Stimulated activated CD4-positive, alpha-beta T cell treated with anti-CD3 and anti-CD28 coated beads, Interleukin-4, amount 100 ng/mL, for 24 hours (primary cell): ENCODE measurements at places on chromosomes 1 and 21.

DNA sequence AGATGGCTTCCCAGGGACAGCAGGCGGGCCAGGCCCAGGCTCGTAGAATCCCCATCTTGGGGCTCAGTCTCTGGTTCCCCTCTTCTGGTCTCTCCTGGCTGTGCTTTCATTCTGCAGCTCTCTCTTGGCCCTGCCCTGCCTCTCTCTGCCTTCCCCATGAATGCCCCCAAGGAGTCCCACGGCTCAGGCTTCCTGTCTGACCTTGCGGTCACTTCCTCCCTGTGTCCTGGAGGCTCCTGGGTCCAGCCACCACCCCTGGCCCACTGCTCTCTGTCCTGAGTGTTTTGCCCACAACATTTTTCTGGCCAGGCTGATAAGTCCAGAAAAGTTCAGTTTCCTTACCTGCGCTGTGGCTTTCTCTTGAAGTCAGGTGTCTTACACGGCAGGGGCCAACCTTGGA, 29.1 kb downstream of the PIGP start:
- no peak for DNase-seq

- peak; percentile 17 for DNase-seq
Measured at GRCh38 chr1:16048573-16049189, 5.1 kb downstream of the CLCNKB start.

GRCh38 chr1:112840631-112841624, 115.1 kb downstream of the SLC16A1 start:
- DNase-seq, result no peak

DNA sequence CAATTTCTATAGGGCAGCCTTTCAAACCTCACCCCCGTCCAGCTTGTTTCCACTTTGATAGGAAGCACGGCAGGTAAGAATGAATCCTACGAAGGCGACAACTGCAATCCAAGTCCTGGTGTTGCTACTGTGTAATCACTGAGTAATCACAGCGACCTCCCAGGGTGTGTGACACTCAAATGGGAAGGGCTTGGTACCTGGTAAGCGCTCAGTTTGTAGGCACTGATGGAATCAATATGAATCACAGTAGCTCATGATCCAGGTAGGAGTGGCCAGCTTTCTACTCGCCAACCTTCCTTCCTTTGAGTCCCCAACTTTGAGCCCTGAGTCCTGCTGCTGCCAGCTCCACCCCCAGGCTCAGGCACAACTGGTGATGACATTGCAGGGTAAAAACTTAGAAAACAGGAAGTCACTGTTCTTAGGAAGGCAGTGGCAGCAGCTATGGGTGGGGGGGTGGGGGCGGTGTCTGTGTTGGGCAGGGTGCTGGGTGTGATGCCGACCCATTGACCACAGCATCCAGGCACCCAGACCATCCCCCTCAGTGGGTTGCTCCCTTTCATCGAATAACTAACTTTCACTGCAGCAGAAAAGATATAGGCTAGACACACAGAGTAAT, 70.7 kb downstream of the CD247 start:
- peak; percentile 75 for DNase-seq

DNA sequence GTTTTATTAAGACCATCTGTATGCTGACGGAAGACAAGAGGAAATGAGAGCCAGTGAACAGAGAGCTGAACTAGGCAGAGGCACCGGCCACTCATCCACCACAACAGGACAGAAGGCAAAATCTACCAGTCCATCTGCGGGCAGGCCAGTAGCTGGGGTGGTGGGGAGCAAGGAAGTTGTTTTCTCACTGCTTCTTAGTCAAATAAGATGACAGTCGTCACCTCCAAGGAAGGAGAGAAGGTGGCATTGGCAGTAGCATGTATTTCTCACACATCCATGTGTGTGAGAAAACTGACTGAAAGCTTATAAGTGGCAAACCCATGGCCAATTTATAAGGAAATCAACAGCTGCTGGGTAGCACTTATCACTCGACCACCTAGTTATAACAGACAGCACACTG, 8.2 kb downstream of the TTC13 start:
- DNase-seq, result no peak

GRCh38 chr21:38244407-38244787, 12.4 kb upstream of the KCNJ15 start:
- no peak for DNase-seq
